ENCODE measurements at places on chromosomes 2 and 18. TPM values are rescaled to one million over a fixed set of nuclear protein-coding genes. Genes with fewer than 3 reads are reported as not detected.

AQP12B gene
- not detected for total RNA-seq

TACR1 gene
- total RNA-seq, result 2.5 TPM

FAM161A gene
- 3.6 TPM for total RNA-seq

STARD6 gene
- total RNA-seq, result not detected

PLGLB1 gene
- 9.3 TPM for total RNA-seq

ABHD1 gene
- not detected for total RNA-seq

GATA6 gene
- 14.7 TPM for total RNA-seq

GREB1 gene
- total RNA-seq, result 0.71 TPM

SLC4A5 gene
- 2.1 TPM for total RNA-seq

CHRNG gene
- total RNA-seq, result not detected

RIT2 gene
- 1.8 TPM for total RNA-seq

Measured in sigmoid colon (tissue), 7 donors.